ENCODE measurements at places on chromosomes 3 and 15.

GRCh38 chr3:111870620-111871019 is 11.6 kb downstream of the PHLDB2 start:
- no peak for DNase-seq

- no peak for DNase-seq
Observed at GRCh38 chr15:39797407-39797806, 14.8 kb upstream of the FSIP1 start.

- DNase-seq = no peak
Observed at GRCh38 chr3:124974691-124975090, 40.1 kb upstream of the MUC13 start.

DNA sequence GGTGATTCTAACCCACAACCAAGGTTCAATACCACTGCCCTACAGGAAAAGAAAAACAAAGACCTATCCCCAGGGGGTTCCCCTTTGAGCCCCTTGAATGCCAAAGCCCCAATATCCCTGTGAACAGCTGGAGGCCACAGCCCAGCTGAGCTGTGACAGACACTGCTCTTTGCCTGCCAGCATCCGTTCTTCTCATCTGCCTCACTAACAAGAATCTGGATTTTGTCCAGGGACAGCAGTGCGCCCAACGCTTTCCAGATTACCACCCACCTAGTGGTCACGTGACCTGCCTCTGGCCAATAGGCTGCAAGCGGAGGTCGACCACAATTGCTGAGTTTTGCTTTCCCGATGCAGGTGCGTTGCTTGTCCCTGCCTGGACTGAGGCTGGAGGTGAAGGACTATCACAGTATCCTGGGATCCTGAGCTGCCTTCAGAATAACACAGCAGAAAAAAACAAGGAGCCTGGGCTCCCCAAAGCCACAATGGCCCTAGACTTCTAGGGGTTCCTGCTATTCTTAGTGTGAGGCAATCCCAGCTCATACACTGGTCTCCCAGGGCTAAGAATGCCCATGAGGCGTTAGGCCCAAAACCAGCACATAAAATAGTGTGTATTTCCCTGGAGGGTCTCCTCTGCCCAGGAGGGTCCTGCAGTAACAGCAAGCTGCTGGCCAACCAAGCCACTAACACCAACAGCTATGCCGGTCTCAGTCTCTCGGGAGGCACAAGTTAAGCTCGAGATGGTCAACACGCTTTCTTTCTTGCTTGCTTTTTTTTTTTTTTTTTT is 13.8 kb downstream of the BDH1 start:
- DNase-seq = no peak

All from stimulated activated CD8-positive, alpha-beta memory T cell treated with anti-CD3 and anti-CD28 coated beads, Interleukin-4, amount 100 ng/mL, for 1 hour (primary cell).